Islet precursor cell (in vitro differentiated cells): ENCODE measurements at places on chromosomes 1 and 21.

- no peak for DNase-seq
Observed at GRCh38 chr1:246156847-246157246, 350.2 kb downstream of the SMYD3 start.

DNA sequence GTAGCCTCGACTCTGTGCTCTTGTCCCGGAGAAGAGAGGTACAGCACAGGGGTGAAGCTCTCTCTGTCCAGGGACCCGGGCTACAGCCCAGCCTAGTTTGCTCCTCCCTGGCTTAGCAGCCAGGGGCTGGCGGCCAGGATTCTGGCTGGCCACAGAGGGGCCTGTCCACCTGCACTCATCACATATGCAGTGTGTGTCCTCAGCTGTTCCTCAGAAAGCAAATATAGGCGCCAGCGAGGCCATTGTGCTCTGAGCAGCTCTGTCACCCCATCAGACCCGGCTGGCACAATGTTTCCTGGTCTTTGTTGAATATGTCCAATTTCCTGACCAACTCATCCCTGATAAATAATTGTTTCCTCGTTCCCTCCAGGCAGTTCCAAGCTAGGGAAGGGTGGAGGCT is 28.5 kb downstream of the KCND3 start:
- DNase-seq, result no peak

DNA sequence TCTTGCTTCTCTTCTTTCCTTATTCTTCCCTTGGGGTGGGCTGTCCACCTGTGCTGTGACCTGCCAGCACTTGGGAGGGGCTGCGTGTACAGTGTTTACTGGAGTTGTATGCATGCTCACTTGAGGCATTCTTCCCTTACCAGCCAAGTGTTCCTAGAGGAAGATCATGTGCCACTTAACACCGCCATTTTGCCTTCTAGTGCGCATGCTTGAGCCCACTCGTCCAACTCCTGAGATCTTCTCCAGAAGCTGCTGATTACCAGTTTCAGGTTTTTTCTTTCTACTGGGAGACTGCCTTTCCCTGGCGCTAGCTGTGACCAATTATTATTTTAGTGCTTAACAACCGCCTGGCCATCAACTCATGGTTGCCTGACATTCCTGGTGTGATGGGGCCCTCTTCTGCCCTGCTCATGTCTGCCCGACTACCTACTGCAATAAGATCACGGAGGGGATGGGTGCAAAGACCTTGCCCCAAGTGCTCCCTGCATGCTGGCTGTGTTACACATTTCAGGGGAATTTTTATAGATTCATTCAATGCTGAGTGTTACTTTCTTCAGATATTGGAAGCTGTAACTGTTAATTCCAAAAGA is 74.2 kb upstream of the B3GALT5 start:
- no peak for DNase-seq

DNA sequence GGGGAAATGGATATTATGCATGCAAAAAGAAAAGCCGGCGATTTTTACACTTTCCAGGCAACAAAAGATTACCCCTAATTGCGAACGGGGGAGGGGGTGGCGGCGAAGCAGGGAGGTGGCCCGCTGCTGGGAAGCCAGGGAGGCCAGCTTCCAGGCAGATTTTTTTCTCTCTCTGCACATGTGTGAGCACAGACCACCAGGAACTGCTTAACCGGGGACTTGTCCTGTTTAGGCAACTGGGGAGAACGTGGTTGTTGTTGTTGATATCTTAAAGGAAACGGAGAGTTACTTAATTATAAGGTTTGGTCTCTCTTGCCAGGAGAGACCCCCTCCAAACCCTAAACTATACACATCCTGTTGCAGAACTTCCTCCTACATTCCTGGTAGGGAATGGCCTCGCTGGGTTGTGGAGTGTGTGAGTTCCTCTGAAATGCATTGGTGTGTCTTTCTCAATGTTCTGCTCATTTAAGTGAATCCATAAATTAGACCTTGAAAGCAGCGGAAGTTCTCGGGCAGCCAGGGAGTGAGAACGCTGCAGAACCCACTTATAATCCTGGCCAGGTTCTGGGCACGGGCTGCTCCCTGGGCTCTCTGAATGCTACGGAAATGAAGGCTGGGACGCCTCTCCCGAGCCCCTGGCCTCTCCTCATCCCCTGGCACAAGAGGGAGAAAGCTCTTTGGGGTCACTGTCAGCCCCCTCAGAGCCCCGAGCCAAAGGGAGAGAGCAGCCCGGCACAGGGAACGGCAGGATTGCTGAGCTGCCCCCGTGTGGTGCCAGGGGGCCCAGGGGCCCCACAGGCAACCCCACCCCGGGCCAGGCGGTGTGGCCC is 250.0 kb downstream of the FOXD2 start:
- DNase-seq, result peak; percentile 65

- no peak for DNase-seq
Observed at GRCh38 chr1:232445361-232446106, 184.4 kb downstream of the SIPA1L2 start.

GRCh38 chr1:160451119-160451858 is 50.9 kb downstream of the VANGL2 start:
- no peak for DNase-seq

- DNase-seq, result no peak
Observed at GRCh38 chr1:185741551-185741950, 7.4 kb downstream of the HMCN1 start.

DNA sequence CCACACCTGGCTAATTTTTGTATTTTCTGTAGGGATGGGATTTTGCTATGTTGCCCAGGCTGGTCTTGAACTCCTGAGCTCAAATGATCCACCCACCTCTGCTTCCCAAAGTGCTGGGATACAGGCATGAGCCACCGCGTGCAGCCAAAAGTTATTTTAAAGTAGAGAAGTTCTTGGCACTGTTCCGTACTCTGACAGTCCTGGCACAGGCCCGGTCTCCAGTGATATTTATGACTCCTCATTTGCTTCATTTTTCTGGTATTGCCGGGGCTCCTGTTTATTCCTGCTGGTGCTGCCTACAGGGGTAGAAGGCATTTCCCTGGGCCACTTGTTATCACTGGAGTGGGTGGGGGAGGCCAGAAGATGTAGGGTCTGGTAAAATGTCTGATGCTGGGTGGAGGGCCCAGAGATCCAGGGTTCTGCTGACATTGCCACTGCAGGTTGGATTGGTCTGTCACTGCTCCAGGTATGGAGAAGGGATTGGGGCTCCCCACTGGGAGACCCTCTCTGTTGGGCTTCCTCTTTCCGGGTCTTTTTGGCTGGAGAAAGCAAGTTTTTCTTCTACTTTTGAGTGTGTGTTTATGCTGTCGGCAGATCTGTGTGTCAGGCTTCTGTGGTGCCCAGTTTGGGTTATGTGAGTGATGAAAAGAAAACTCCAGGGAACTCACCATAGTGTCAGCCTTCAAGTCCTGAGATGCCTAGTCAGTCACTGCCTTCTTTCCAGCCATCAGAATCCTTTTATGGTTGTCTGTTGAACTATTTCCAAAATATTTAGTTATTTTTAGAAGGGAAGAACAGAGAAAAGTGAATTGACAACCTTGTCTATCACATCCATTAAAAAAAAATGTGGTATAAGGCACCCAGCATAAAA is 4.5 kb downstream of the MROH7 start:
- no peak for DNase-seq

DNA sequence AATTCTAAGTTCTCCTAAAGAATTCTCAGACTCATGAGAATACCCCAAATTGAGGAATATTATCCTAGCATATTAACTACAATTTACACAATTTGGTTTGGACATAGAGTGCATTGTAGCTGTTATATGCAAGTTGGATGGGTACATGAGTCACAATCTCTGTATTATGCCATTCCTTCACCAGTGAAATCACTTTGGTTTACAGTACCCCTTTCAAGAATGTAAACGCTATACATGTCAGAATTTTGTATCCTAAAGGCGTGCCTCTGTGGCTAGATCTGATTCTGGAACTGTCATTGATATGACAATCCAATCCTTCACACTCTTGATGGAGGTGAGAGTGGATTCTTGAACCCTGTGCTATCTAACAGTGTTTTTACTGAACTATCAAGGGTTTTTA is 6.7 kb upstream of the IL10RB start:
- no peak for DNase-seq

- no peak for DNase-seq
Observed at GRCh38 chr1:34602907-34603306, 151.9 kb upstream of the GJB5 start.

DNA sequence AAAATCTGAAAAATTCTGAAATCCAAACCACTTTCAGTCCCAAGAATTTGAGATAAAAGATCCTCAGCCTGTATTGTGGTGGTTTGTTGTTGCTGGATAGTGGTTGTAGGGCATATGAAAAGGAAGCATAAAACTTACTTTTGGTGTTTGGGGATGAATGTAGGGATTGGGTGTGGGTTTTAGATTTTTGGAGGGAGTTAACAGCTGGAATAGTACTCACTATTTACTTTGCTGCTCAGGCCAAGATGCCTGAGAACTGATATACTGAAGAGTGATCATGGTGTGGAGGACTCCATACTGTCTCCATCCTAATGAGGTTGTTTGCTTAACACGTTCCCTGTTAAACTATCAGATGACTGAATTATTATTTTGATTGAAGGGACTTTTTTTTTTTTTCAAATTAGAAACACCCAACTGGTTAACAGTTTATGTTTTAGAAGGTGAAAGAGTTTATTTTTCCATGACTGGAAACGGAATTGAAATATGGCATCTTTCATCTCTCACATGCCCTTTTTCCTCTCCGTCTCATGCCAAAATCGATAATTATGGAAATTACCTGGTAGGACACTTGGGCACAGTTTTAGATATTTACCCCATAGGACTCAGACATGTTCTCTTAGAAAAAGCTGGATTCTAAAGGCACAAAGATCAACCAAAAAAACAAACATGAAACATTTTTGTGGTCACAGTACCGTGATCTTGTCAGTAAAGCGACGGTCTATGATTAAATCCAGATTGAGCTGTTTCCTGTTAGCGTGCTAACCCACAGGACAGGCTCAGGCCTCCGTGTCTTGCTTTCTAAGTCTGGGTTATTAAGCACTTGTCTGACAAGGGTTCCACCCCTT is 37.3 kb downstream of the RGL1 start:
- DNase-seq, result peak; percentile 63

GRCh38 chr1:80894921-80895320 is 905.8 kb upstream of the ADGRL2 start:
- DNase-seq, result no peak

DNA sequence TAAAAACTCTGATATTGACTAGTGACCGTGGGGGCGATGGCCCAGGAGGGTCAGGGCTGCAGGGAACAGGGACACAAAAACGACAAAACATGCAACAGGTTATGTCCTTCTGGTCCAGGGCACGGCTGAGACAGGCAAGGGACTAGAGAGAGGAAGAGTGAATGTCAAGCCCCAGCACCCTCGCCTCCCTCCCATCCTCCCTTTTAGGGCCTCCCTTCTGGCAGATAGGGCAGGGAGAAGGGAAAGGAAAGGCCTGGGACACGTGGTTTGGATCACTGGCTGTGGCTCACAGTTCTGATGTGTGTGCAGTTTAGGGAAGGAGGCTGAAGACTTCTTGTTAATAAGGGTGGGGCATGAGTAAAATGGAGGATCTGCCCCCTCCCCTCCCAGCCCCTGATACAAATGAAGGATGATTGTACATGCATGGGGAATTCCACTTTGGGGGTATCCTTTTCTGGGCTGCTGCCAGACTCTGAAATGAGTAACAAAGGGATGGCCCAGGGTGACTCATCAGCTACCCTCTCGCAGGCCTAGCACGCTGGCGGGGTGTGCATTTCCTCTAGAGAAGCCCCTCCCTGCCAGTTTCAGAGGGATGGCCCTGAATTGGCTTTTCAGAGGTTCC is 14.2 kb downstream of the CAPN2 start:
- peak; percentile 97 for DNase-seq

- DNase-seq, result no peak
Observed at GRCh38 chr1:49356594-49356993, 579.9 kb upstream of the BEND5 start.

DNA sequence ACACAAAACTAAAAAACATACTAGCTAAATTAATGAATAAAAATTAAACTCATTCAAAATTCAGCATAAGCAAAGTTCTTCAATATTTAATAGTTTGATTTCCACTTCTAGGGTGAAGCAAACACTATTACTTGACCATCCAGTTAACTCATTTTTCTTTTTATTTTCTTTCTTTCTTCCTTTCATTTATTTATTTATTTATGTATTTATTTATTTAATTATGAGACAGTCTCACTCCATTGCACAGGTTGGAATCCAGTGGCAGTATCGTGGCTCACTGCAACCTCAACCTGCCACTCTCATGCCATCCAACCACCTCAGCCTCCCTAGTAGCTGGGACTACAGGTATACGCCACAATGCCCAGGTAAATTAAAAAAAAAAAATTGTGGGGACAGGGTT is 2069.5 kb downstream of the NCAM2 start:
- DNase-seq, result no peak

GRCh38 chr21:34205811-34206571 is 132.6 kb downstream of the MRPS6 start:
- no peak for DNase-seq

- DNase-seq, result no peak
Observed at GRCh38 chr21:17978895-17979294, 159.7 kb upstream of the C21orf91 start.
